DMS153 (cell line): ENCODE measurements at places on chromosomes 11 and 22.

DNA sequence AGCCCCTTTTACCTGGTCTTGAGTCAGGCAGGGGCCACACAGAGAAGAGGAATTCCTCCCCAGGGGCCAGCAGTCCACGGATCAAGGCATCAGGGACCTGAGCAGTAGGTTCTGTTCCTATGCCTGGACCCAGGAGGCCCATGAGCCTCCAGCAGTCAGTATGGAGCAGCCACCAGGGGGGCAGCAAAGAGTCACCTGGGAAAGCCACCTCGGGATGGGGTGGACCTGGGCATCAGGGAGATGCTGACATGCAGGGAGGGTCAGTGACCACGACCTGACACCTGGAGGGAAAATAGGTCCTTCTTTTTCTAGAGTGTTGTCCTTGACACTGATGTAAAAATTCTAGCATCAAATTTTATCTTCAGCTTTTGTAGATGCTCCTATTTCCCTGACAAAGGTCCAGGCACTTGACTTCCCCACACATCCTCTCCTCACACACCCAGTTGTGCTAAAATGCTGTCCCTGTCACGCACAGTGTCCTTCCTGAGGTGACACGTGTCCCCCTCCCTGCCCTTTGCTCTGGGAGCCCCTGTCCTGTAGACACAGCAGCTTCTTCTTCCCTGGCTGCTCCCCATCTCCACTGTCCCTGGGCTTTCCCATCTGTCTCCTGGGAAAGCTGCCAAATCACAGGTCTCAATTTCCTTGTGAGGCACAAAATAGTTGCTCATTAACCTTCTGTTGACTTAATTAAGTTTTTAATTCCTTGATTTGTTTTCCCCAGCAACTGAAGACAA is 70.0 kb upstream of the IGLL5 start:
- no peak for DNase-seq

DNA sequence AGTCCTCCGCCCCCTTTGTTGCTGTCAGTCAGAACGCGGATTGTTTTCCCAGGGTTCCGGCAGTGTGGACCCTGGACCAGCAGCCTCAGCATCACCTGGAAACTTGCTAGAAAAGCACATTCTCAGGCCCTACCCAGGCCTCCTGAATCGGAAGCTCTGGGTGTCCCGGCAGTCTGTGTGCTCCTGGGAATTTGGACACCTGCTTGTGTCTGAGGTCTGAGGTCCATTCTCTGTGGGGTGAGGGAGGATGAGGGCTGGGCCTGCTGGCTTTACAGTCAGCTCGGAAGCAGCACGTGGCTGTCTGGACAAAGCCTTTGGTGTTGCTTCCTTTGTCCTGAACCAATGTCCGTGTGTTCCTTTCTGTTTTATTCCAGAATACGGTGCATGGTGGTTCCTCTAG is 299.7 kb downstream of the TBC1D22A start:
- DNase-seq: no peak

DNA sequence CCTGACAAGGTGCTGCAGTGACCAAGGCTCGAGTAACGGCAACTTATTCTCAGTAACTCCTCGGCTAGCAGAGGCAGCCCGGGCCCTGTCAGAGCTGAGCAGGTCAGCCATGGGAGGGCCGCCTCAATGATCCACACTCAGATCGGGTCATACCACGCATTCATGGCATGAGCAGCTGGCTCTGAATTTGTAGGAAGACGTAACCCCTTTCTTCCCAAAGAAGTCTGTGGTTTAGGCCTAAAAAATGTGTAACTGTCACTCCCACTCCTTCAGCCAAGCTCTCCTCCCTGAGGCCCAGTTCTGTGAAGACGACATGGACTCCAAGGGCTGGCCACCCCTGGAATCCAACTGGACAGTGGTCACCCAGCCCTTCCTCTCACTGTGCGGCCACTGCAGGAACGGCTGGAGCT is 30.0 kb downstream of the PPP2R1B start:
- DNase-seq: no peak

DNA sequence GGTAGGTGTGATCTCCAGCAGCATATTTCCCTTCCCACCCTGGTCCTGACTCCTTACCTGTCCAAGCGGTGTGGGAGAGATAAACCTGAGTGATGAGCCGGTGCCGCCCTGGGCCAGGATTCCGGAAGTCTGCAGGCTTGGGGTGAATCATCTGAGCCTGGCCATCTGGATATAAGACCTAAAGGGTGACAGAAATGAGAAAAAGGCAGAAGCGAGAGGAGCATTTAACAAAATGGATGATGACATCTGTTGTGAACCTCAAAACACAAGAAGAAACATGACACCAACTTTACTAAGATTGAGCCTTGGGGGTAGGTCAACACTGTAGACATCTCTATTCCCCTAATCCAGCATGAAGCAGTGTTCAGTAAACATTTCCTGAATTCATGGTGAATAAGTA is 62.8 kb downstream of the AAMDC start:
- DNase-seq: no peak

- DNase-seq: no peak
Observed at GRCh38 chr22:36577019-36577418, 48.1 kb upstream of the EIF3D start.

- no peak for DNase-seq
Observed at GRCh38 chr22:41935015-41935351, 8.4 kb upstream of the TNFRSF13C start.

DNA sequence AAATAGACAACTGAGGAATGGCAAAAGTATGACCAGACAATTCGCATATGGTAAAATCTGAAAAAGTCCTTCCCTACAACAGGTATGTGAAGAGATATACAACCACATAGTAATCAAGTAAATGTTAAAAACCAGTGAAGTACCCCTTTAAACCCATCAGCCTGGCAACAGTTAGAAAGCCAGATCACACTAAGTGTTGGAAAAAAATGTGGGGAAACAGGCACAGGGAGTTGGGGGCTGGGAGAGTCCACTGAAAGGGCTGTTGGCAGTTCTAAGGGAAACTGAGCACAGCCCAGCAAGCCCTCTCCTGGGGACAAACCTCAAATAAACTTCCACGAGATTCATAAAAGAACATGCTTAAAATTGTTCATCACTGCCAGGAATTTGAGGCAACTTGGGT is 242.1 kb downstream of the BUD13 start:
- no peak for DNase-seq

DNA sequence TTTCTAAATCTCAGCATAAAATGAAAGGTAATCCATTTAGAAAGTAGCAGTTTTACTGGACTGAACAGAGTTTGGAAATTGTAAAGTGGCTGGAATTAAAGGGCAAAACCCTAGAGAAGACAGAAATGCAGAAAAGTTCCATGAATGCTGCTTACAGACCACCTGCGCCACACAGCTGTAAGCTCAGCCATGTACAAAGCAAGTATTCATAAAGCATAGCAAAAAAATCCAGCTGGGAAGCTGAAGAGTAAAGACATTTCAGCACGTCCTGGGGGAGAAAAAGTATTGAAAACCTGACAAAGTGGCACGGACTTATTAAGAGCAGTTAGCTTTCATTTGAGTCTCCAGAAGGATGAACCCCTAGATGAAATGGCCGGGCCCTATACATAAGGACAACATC is 220.1 kb upstream of the CNTN5 start:
- DNase-seq: no peak

GRCh38 chr11:126135235-126136176 is 72.8 kb upstream of the CDON start:
- peak; percentile 26 for DNase-seq

- DNase-seq: no peak
Observed at GRCh38 chr11:83115551-83115950, 41.4 kb upstream of the PCF11 start.

DNA sequence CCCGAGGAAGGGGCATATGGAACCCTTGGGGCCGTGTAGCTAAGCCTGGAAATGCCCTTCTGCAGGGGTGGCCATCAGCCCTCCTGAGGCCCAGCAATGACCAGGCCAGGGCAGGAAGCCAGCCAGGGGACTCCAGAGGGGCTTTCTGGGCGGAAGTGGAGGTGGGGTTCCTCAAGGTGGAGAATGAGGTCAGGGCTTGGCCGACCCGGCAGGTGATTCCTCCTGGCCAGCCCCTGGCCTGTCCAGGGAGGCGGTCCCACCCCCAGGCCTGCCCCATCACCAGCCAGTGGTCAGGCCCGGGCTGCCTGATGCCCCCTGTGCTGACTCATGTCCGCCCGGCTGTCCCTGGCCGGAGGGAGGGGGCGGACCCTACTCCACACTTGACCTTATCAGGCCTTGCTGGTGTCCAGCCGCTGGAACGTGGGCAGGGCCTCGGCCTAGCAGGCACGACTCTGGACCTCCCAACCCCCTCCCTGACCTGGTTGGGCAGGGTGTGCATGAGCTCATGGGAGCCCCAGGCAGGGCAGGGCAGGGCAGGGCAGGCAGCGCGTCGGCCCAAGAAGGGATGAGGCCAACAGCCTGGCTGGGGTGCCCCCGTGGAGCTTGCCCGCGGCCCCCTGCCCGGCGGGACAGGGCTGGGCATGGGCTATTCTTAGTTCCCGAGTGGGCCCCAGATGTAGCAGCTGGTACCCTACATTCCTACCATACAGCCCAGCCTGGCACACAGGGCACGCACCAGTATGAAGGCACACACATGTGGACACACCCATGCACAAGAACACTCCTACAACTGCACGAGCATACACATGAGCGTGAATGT is 35.9 kb downstream of the RPL3 start:
- no peak for DNase-seq

DNA sequence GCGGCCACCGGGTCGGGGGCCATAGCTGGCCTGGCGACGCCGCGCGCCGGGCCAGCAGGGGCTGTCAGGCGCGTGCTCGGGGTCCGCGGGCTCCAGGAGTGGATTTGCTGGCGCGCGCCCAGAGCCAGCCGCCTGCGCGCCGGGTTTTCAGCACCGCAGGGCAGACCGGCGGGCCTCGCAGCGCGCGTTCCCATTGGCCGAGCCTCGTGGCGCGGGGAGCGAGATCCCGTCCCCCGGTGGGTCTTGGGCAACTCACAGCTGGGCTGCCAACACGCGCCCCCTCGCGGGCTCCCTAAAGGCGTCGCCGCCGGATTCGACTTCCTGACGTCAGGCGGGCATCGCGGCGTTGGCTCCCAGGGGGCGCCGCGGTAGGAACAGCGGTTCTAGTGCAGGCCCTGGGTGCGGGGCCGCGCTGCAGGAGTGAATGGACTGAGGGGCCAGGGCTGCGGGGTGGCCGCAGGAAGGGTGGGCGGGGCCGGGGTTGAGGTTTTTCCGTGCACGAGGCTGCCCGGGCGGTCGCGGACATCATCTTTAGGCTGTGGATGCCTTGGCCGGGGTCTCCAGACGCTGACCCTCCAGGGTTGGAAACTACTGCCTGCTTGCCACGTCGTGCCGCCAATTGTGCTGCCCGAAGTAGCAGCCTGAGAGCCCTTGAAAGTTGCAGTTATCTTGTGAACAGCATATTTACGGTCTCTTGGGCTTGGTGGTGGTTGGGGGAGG is at the start of gene FADS1:
FADS1 (minus strand) TSS at position 268 of the 720 bp plus-strand sequence; CDS start at position 194, 74 bp downstream.
- peak; percentile 96 for DNase-seq

DNA sequence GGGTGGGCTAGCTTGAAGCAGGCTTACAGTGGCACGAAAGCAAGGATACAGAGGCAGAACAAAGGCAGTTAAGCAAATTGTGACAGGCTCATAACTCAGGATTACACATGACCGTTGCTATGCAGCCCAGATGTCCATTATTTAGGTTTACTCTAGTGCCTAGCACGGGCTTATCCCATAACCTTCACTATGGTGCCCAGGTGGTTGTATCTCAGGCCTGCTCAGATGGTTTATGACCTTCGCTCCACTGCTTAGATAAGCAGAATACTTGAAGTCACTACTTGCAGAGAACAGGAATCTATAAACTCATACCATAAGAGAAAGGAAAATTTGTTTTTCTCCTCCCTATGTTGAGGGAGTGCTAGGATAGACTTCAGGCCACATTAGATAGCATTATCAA is 9.0 kb downstream of the OR6M1 start:
- DNase-seq: peak; percentile 77

DNA sequence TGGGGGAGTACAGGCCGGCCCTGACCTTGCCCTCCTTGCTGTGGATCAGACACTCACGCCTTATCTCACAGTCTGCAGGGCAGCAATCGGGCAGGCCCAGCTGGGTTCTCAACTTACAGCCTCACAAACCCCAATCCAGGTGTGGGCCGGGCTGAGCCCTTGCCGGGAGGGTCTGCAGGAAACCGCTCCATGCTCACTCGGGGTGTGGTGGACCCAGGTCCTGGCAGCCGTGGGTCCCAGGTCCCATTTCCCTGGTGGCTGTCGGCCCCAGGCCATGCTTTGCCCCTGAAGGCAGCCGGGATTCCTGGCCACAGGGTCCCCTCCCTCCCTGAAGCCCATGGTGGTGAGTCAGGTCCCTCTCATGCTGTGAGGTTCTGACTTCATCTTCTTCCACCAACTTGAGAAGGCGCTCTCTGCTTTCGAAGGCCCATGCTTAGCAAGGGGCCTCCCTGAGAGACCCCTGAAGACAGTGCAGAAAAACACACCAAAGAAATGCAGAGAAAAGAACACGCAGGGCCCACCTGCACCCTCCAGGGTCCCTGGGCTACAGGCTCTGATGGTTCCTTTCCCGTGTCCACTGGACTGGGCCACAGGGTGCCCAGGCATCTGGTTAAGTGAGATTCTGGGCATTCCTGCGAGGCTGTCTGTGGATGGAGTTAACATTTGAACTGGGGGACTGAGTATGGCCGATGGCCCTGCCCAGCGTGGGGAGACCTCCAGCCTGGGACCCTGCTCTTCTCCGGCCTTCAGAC is 588.2 kb downstream of the BRD1 start:
- no peak for DNase-seq

DNA sequence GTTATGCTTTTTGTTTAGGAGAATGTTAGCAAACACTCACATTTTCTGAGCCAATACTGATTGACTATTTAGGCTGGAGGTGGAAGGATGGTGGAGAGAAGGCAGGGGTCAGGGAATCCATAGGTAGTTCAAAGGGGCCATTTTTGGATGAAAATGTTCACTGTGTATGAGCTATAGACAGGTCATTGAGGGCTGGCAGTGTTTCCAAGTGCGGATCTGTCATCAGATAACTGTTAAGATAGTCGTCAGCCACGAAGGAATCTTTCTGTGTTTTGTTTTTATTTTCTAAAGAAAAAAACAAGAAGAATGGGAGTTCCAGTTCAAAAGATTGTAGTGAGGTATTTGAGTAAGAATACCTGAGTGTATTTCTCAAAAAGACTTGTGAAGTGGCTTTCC is 3.1 kb downstream of the KCNJ5 start:
- no peak for DNase-seq

- peak; percentile 44 for DNase-seq
Observed at GRCh38 chr11:75022759-75023396, 34.1 kb downstream of the NEU3 start.

- DNase-seq: no peak
Observed at GRCh38 chr22:23142546-23143105, 836 bp upstream of the RSPH14 start.

GRCh38 chr11:131463649-131464425 is 93.4 kb downstream of the NTM start:
- DNase-seq: no peak

- DNase-seq: peak; percentile 37
Observed at GRCh38 chr11:16572945-16573344, 165.5 kb upstream of the C11orf58 start.

- peak; percentile 13 for DNase-seq
Observed at GRCh38 chr22:41576877-41577276, 12.8 kb downstream of the PMM1 start.

GRCh38 chr11:76318744-76319384 is 62.1 kb downstream of the THAP12 start:
- DNase-seq: peak; percentile 63

- DNase-seq: peak; percentile 56
Observed at GRCh38 chr22:31148953-31149627, 8.8 kb upstream of the PLA2G3 start.
